Mucosa of gallbladder (tissue), 1 donor: ENCODE measurements at places on chromosomes 11 and 22.
A peak's percentile ranks its signal among the peaks of the same experiment; 100 is the strongest.

- DNase-seq: no peak
These were observed 37.0 kb downstream of the LDLRAD3 start for GRCh38 chr11:35980686-35981390.

DNA sequence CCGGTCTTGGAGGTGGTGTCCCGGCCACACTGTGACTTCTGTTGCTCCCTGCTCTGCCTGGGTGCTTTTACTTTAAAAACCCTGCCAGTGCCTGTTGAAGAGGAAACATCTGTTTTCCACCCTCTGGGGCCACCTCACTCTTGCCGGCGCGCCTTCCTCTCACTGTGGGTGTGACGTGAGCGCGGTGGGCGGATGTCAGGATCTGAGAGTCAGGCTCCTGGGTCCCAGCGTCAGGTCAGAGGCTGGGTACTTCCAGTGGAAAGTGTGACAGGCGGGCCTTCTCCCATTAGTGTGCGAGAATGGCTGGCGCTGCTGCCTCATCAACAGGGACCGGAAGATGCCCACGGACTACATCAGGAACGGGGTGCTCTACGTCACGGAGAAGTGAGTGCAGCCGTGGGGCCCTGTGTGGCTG, 54.2 kb downstream of the GRAMD4 start:
- peak; percentile 61 for DNase-seq

DNA sequence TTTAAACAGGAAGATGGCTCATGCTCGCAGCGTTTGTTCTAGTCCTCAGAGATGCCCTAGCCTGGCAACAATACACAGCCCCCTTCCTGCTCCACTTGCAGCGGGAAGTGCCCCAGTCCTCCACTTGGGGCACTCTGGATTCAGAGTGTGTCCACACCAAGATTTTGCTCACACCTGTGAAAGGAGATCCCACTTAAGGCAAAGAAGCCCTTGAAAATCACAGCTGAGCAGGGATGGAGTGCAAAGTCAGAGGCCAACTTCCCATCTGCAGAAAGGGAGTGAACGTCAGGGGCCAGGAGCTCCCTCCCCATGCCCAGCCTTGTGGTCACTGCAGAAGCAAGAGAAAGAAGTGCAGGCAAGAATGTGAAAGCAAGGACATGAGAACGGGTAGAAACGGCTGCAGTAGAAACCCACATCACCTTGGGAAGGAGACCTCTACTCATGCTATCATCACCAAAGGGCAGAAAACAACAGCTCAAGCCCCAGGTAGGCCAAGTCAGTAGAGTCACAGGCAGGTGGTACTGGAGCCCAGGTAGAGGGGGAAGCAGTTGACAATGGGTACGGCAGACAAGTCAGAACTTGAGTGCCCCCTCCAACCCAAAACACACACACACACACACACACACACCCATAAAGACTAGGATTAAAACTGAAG, 157.4 kb downstream of the BUD13 start:
- no peak for DNase-seq

DNA sequence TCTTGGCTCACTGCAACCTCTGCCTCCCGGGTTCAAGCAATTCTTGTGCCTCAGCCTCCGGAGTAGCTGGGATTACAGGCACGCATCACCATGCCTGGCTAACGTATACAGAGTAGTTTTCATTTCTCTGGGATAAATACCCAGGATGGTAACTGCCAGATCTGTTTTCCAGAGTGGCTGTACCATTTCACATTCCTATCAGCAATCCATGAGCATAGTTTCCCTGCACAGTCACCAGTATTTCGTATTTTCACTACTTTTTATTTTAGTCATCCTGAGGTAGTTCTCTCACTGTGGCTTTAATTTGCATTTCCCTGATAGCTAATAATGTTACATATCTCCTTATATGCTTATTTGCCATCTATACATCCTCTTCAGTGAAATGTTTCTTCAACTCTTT, 11.0 kb upstream of the SCARF2 start:
- DNase-seq: no peak

GRCh38 chr22:45271667-45272201, 13.0 kb upstream of the UPK3A start:
- peak; percentile 51 for DNase-seq

DNA sequence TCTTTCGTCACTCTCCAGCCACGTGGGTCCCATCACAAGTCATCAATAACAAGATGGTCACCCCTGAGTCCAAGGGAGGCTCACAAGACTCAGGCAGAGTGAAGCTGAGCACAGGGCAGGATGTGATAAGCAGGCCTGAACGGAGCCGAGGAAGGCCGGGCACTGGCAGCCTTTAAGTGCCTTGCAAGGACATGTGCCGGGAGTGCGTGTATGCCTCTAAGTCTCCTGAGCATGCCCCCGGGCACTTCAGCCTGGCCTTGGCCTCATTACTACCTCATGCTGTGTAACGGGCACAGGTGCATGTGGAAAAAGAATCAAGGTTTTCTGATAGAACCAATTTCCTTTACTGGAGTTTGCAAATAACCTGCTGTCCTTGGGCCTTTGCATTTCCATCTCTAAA, 55.8 kb downstream of the UBASH3B start:
- DNase-seq: no peak

DNA sequence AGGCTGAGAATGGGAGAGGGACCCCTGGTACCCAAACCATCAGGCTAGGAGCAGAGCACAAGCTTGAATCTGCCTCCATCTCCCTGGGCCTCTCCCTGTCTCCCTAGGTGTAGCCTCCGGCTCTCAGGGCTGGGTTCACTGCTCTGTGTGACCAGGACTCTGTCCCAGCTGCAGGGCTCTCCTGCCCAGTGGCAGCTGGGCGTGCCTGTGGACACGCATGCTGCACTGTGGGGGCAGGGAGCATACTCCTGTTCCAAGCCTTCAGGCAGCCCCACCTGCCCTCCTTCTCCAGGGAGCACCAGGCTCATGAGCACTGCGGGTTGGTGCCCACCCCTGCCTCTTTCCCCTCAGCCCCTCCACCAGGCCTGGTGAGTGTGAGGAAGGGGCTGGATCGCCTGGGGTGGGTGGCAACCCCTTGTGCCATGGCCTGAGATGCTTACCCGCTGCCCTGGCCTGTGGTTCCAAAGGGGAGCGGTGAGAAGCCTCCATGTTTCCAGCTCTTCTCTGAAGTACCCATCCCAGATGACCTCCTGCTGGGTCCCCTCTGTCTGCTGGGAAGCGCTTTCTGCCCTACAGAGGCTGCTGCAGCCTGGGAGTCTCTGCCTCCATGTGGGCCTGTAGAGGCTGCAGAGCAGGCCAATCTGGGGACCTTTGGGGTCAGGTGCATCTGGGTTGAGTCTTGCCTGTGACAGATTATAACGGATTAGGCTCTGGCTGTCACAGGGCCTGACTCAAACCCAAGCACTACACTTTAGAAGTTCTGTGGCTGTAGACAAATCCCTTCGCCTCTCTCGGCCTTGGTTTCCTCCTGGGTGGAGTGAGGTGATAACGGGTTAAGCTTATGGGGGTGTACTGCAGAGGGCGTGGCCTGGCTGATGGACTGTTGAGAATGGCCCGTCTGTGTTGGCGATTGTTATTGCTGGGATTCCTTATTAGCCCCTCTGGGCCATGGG, 43.7 kb downstream of the WNT11 start:
- no peak for DNase-seq
